Stimulated activated CD4-positive, alpha-beta T cell treated with anti-CD3 and anti-CD28 coated beads, Interleukin-4, amount 100 ng/mL, for 24 hours (primary cell): ENCODE measurements at places on chromosomes 3 and 15.

- DNase-seq = no peak
These were observed 15.3 kb downstream of the SNX33 start for GRCh38 chr15:75662823-75663519.

DNA sequence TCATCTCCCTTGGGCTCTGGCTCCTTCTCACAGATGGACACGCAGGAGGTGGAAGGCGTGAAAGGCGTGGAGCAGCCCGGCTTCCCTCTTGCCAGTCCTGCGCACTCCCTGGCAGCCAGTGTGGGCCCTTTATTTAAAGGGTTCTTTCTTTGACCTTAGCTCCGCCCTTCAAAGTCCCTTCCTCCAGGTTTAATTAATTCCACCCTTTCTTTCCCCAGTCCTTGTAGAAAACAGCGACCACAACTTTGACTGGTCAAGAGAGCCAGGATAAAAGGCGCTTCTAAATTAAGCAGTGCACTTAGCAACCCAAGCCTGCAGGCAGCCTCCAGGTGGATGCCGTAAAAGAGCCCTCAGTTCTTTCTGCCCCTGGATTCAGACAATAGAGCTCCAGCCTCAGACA lies at the start of gene HDC:
TSS of gene HDC (minus strand) at position 107 of the 400 bp plus-strand sequence. CDS start at position 4, 103 bp downstream.
- DNase-seq = no peak

GRCh38 chr3:56131974-56132590 lies 336.2 kb downstream of the ERC2 start:
- DNase-seq = peak; percentile 4

GRCh38 chr3:116299646-116300081 lies 145.6 kb downstream of the LSAMP start:
- DNase-seq = no peak

- DNase-seq = peak; percentile 78
These were observed 1.1 kb downstream of the CELSR3 start for GRCh38 chr3:48661501-48662144.

- no peak for DNase-seq
These were observed 638 bp upstream of the TBC1D5 start for GRCh38 chr3:17742880-17743657.

DNA sequence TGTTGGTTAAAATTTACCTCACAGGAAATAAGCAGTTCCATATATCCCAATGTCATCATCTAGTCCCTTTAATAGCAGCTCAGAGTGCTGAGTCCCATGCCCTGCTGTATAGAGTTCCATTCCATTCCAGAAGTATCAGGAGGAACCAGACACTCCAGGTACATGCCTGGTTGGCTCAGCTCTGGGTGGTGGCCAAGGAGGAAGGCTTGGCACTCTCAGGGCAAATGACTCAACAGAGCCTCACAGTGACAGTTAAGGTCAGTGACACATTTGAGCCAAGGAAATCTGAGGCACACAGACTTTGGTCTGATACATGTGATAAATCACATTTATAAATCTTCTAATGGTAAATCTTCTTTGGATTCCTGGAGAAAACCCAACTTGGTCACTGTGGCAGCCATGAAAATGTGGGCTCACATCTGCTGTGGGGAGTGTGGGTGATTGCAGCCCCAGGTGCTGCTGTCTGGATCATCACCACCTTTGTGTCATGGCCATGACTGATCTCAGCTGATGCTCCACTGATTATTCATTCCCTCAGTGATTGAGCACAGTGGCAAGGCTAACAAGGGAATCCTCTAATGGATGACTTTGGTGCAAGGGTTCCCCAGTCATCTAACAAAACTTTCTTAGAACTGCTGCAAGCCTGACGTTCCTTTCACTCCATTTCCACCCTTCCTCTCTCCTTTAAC lies 9.3 kb downstream of the HHLA2 start:
- DNase-seq = no peak

DNA sequence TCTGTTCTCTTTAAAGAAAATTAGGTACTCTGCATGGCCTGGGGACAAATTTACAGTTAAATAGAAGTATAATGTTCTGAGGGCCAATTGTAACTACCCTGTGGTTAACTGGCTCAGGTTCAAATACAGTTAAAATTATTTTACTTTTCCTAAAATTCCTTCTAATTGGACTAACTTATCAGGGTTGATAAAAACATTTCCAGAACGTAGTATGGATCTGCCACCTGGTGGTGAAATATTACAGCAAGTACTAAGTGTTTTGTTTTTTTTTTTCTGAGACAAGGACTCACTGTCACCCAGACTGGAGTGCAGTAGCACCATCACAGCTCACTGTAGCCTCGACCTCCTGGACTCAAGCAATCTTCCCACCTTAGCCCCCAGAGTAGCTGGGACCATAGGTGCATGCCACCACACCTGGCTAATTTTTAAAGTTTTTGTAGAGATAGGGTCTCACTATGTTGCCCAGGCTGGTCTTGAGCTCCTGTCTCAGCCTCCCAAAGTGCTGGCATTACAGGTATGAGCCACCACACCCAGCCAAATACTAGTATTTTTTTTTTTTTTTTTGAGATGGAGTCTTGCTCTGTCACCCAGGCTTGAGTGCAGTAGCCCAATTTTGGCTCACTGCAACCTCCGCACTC lies 29.2 kb downstream of the NEO1 start:
- DNase-seq = peak; percentile 24

GRCh38 chr3:186411994-186412393 lies 50.0 kb upstream of the DGKG start:
- DNase-seq = peak; percentile 45

- no peak for DNase-seq
These were observed 56.0 kb downstream of the KAT2B start for GRCh38 chr3:20096135-20096685.

GRCh38 chr15:66886686-66887273 lies 178.6 kb upstream of the SMAD3 start:
- no peak for DNase-seq

DNA sequence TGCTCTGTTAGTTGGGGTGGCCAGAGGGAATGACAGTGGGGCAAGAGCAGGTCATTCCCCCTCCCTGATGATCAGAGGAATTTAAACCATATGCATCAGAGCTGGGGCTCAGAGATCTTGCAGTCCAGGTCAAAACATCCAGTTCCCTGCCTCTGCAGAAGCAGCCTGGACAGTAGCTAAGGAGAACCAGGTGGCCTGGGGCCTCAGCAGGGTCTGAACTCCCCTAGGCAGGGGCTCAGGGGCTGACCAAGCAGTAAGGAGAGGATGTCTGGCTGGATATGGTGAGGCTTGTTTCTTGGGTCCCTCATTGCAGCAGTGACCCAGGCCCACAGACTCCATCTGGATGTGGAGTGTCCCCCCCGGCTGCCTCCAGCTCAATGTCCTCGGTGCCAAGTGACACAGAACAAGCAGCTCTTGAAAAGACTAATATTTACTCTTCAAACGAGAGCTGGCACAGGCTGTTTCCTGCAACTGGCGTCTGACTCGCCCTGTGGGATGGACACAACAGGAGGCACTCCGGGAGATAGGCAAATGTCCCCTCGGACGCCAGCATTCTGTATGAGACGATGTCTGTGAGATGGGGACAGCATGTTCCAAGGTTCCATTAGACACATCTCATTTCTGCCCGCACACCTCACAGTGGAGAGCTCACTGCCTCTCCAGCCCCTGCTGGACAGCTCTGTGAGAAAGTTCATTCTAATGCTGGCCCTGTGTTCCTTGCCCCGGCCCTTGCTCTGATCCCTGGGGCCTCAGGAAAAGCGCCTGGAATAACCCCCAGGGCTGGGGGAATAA lies 37.1 kb downstream of the SEC22C start:
- DNase-seq = no peak

GRCh38 chr3:142210144-142210543 lies 15.2 kb downstream of the GK5 start:
- DNase-seq = no peak

GRCh38 chr15:90463381-90463780 lies 66.3 kb upstream of the CRTC3 start:
- DNase-seq = no peak

DNA sequence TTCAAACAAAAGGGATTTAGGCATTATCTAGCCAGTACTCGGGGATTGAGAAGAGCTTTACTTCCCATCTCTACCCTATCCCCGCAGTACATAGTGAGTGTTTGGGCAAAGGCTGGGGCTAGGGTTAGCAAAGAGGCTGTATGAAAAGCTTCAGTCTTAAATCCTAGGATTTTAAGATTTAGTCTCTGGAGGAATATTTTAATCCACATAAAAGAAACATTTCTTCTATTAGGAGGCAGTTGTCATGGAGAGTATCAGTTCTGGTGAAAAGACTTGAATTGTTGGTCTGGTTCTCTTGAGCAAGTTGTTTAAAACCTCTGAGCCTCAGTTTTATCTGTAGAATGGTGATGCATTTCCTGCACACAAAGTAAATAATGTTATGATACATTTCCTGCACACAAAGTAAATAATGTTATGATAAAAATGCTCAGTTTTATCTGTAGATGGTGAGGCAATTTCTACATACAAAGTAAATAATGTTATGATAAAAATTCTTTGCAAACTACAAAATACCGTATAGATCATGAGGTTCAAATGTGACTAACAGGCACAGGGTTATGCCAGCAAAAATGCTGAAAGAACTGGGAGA lies 53.9 kb upstream of the ZBED2 start:
- no peak for DNase-seq

GRCh38 chr3:121918779-121919483 lies 24.7 kb downstream of the SLC15A2 start:
- DNase-seq = no peak

DNA sequence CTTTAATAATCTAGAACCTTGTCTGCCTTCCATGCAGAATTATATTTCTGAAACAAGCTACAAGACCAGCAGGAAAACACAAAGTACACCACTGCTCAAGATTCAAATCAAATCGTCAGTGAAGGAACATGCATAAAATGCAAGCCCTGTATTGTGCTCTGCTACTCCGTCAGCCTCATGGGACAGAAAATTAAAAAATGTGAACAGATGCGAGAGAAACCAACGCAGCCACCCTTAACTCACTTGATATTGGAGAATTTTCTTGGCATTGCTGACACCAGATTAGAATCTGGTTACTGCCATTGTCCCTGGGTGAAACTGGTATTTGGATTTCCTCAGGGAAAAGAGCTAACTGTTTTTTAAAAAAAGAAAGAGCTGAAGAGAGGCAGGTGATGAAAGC lies 23.6 kb downstream of the ANXA2 start:
- no peak for DNase-seq

- DNase-seq = no peak
These were observed 94.9 kb downstream of the BCHE start for GRCh38 chr3:165742351-165742750.

DNA sequence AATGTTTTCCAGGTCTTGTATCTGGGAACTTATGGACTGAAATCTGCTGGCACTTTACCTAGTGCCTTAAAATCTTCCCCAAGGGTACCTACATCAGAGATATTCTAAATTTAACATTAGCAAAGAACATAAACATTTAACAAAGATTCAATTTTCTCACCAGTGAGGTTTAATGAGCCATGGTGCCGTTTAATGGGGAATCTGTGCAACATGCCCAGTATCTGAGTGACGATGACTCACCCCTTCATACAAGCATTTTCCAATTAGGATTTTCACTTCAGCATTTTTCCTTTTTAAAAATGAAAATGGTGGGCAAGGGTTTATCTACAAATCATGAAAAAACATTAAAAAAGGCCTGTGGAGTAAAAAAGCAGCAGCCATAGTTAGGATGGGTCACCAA lies 189.4 kb downstream of the SLC9A9 start:
- DNase-seq = no peak

- DNase-seq = no peak
These were observed 33.2 kb downstream of the ARNT2 start for GRCh38 chr15:80437334-80437891.

DNA sequence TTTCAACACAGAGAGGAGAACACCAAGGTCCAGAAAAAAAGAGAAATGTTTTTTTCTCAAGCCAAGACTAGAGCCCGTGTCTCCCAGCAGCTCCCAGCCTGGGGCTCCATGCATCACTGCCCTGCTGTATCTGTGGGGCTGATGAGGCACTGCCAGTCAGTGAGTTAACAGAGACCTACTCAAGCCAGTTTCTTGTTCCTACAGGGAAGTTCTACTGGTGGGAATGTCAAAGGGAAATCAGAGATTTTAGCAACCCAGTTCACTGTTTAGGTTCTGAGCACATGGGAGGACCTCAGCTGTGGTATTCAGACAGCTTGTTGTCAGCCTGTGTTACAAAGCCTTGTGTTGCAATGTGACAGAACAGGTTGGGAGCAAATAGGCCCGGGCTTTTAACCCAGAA lies 234.3 kb downstream of the TLE3 start:
- no peak for DNase-seq

GRCh38 chr3:139258276-139258675 lies 85.5 kb upstream of the MRPS22 start:
- no peak for DNase-seq
